Retina (tissue), 1 donor: ENCODE measurements at places on chromosomes 3 and 15.

- peak; percentile 49 for DNase-seq
Observed at GRCh38 chr15:41772720-41773331, 1.5 kb upstream of the MAPKBP1 start.

- DNase-seq = no peak
Observed at GRCh38 chr3:34279901-34280300, 481.5 kb downstream of the PDCD6IP start.

GRCh38 chr3:64105816-64106215 lies 82.5 kb upstream of the PSMD6 start:
- no peak for DNase-seq

DNA sequence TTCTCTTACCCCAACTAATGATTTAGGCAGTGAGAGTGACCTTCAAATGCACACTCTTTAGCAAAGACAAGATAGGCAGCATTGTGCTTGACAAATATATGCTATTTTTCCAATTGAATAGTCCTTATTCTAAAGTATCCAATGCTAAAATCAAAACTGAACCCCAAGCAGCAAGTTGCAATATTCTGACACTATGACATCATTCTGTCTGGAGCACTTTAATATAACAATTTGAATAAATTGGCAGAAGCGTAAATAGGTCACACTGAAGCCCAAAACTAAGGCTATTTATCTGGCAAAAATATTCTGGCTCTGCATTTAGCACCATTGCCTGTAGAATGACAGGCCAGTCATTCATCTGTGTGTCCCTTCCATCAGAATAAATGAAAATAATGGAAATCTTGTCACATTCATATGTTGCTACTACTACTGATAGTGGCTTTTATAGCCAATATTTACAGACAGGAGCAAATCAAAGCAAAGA lies 2.9 kb downstream of the CBLB start:
- DNase-seq = no peak

DNA sequence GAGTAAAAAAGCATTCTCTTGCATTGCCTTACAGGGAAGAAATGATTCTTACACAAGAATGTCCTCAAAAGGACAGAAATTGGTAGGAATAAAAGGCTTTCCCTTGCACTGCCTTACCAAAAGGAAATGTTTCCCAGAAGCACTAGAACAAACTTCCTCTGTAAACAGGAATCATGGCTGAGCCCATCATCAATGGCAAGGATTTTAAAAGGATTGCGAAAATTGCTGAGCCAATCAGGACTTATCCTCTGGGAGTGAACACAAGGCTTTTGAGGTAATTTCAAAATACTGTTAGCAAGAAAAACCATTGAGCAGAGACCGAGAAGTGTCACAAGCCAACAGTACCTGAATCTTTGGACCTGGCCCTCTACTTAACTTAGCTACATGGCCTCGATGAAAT lies 897.3 kb downstream of the ROBO1 start:
- no peak for DNase-seq

- DNase-seq = no peak
Observed at GRCh38 chr3:182028081-182028480, 316.4 kb downstream of the SOX2 start.
